ENCODE measurements at places on chromosomes 7 and 10. TPM values are rescaled to one million over a fixed set of nuclear protein-coding genes. Genes with fewer than 3 reads are reported as not detected.

SFRP4 gene
- polyA plus RNA-seq: 0.36 TPM

LSM8 gene
- polyA plus RNA-seq: 53.6 TPM

HYAL4 gene
- not detected for polyA plus RNA-seq

OR2A1 gene
- polyA plus RNA-seq: not detected

SAP25 gene
- not detected for polyA plus RNA-seq

CNPY1 gene
- polyA plus RNA-seq: 3.8 TPM

SLIT1 gene
- polyA plus RNA-seq: 13.6 TPM

GPNMB gene
- polyA plus RNA-seq: 8.7 TPM

AKR1D1 gene
- not detected for polyA plus RNA-seq

SLC16A9 gene
- 1.8 TPM for polyA plus RNA-seq

PRR15 gene
- polyA plus RNA-seq: not detected

SSC4D gene
- polyA plus RNA-seq: 0.40 TPM
